ENCODE measurements at places on chromosomes 6 and 20.

GRCh38 chr6:73983367-73983766 lies 287.4 kb downstream of the CD109 start:
- no peak for DNase-seq

DNA sequence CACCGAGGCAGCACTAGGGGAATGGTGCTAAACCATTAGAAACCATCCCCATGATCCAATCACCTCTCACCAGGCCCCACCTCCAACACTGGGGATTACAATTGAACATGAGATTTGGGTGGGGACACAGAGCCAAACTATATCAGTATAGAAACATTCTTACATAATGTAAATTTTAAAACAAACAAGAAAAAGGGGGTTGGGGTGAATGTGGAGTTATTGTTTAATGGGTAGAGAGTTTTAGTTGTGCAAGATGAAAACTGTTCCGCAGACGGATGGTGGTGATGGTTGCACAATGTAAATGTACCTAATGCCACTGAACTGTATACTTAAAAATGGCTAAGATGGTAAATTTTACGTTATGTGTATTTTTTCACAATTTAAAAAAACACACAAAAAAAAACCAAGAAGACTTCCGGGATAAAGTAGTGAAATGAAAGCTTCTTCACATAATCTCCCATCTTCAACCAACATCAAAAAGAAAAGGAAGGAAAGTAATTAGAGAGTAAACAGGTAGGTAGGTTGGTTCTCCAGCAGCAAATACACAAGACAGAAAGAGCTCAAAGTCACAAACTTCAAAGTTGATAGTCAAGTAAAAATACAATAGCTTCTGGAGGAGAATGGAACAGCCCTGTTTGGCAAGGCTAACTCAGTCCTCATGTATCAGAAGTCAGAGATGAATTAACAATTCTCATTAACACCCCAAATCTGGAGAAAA lies 16.3 kb downstream of the RARS2 start:
- DNase-seq: no peak

DNA sequence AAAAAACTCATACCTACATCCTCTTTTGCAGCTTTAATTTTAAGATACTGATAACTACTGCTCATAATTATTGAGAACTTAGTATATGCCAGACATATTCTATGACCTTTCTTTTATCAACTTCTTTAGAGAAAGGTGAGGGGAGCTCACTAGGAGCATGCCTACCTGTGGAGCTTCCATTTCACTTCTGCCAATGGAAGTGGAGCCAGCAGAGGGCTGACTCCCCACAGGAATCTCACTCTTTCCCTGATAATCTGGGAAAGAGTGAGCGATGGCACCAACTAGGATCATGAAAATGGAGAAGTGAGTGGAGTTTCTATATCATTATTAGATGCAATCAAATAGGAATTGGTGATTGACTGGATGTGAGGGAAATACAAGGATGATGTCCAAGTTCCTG lies 484.9 kb downstream of the LMBRD1 start:
- no peak for DNase-seq

DNA sequence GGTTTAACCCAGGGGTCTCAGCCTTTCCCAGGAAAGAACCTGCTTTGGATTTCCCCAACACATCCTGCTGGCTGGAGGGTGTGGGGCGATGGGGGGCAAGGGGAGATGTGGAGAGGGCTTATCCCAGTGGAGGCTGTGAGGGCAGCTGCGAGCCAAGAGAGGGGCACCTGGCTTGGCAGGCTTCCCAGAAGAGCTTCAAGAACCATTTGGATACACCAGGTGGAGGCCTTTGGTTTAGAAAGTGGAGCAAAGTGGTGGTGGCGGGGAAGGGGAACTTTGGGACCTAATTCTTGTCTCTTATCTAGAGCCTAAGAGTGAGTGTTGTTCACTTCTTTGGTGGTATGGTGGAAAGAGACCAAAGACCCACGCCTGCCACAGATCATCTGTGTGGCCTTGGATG lies 12.4 kb downstream of the CD40 start:
- DNase-seq: no peak

DNA sequence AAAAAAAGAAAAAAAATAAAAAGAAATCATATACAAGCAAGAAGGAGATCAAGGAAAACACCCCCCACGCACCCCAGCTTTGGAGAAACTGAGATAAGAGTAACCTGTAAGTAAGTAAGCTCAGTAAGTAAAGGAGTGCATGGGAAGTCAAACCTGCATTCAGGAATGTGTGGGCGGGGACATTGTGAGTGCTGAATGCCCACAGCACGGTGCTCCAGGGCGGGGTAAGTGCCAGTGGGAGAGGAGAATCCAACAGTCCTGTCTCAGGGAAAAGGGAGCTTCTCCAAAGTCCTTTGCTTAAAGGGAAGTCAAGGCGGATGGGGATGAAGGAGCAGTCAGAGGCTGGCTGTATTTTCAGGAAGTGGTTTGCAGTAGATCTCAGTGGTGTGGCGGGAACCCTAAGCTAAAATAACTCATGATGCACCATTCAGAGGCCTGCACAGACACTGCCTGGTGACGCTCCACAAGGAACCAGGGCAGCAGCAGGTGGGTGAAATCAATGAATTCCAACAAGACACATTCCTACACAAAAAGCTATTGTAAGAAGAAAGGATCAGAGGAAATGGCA lies 368.0 kb downstream of the QKI start:
- no peak for DNase-seq

DNA sequence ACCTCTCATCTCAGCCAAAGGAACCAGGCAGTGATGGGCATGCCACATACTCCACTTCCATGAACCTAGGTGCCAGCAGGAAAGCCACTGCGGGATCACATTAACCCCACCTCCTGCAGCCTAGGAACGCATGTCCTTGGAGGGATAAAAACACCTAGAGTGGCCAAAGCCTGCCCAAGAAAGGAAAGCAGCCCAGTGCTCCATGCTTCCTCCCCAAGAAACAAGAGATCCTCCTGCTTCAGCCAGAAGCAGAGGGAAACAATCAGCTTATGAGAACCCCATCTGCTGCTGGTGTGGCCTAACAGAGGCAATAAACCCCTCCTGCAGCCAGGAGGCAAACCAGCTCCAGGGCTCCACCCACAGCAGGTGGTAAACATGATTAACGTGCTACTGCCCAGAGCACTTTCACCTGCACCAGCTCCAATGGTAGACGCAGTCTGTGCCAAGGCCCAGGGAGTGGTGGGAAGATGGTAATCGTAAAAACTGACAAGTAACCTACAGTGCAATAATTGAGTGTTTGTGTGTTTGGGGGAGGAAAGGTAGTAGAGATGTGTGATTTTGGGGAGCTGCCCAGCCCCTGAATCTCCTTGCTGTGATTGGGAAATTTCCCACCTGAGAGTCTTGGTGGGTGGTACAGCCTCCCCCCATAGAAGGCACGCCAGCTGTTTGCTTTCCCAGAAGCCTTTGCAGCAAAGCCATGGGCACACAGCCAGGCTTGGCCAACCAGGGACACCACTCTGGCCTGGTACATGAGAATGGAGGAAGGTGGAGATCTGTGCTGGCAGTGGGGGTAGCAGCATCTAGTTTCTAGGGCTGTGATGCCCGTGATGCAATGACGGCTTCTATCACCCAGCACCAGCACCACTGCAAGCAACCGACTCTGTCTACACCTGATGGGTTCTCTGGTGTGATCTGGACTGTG lies 50.6 kb upstream of the TBC1D7 start:
- DNase-seq: no peak

DNA sequence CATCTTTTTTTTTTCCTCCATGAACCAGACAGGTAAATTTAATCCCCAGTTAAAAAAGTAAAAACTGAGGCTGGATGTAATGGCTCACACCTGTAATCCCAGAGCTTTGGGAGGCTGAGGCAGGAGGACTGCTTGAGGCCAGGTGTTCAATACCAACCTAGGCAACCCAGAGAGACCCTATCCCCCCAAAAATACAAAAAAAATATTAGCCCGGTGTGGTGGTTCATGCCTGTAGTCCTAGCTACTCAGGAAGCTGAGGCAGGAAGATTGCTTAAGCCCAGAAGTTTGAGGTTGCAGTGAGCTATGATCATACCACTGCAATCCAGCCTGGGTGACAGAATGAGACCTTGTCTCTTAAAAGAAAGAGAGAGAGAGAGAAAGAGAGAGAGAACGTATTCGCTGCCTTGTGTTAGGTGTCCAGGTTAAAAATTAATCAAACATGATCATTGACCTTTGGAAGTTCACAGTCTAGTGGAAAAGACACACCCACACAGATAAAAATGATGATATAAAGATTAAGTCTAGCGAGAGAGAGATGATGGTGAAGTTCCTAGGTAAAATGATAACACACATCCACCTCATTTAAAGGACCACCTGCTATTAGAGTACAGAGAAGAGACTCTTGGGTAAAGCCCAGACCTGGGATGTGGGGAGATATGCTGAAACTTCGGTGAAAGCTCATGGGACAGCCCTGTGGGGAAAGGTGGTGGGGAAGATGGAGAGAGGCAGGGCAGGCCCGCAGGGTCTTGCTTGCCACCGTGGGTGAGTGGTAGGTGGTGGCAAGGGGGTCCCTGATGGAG lies 4.8 kb upstream of the NHSL1 start:
- no peak for DNase-seq

GRCh38 chr6:44234101-44235025 lies 11.0 kb downstream of the SLC29A1 start:
- DNase-seq: peak; percentile 74

DNA sequence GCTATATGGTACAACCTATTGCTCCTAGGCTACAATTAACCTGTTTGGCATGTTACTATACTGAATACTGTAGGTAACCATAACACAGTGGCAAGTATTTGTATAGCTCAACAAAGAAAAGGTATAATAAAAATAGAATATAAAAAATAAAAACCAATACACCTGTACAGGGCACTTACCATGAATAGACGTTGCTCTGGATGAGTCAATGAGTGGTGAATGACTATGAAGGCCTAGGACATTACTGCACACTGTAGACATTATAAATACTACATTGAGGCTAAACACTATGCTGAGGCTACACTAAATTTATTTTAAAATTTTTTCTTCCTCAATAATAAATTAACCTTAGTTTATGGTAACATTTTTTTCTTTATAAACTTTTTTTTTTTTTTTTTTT lies 18.6 kb downstream of the ELOVL5 start:
- no peak for DNase-seq

- no peak for DNase-seq
These were observed 54.7 kb downstream of the TRAM2 start for GRCh38 chr6:52522151-52522626.

DNA sequence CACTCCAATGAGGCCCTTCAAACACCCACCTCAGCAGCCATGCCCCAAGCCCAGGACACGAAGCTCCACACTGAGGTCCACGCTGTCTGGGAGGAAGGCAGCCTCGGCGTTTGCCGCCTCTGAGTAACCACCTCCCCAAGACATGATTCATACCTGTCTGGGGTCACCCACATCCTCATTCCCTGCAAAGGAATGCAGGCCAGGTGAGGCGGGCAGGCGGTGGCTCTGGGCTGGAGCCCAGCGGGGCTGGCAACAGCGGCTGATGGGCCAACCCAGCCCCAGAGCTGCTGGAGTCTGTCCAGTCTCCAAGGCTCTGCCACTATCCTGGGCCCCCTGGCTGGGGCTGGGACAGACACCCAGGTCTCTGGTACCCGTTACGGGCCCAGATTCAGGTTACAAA lies 14.8 kb downstream of the PMEPA1 start:
- DNase-seq: no peak

DNA sequence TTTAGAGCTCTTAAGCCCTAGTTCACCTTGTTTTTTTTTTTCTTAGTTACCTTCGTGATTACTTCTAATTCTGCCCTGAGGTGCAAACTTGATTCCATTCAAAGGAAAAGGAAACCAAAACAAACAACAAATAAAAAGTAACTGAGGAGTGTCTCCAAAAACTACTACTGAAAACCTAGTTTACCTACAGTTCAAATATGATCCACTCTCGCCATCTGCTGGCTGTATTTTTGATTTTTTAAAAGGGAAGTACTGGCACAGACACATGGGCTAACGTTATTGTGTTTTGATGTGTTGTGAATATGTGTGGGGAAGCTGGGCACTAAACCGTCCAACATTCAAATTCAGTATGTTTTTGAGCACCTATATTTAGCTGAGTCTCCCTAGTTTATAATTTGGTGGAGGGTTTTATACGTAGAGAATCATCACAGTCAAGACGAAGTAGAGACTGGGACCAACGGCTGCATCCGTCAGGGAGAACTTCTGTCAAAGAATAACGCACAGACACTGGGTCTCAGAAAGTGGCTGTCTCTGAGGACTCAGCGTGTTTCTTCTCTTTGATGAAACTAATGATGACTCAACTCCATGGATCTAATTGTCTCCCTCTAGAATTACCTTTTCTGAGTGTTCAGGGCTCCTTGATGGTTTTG lies 373.5 kb upstream of the BTBD3 start:
- DNase-seq: no peak

DNA sequence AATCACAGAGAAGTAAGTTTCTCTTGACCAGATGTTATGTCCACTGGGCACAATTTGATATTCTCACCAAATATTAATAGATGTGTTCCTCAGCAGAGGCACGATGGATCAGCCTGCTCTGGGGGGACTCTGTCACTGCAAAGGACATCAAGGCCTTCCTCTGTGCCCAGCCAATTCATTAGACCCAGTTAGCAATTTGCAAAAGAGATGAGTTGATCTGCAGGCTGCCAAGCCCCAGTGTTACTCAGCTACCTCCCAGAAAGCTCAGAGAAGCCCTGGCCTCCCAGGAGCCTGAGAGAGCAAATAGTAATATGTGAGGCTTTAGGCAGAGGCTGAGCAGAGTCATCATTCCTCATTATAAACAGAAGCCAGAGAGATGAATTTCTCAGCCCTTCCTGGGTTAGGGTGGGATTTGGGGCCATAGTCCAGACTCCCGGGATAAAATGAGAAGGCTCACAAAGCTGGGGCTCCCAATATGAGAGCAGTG lies 54.2 kb downstream of the ZNF831 start:
- DNase-seq: no peak

DNA sequence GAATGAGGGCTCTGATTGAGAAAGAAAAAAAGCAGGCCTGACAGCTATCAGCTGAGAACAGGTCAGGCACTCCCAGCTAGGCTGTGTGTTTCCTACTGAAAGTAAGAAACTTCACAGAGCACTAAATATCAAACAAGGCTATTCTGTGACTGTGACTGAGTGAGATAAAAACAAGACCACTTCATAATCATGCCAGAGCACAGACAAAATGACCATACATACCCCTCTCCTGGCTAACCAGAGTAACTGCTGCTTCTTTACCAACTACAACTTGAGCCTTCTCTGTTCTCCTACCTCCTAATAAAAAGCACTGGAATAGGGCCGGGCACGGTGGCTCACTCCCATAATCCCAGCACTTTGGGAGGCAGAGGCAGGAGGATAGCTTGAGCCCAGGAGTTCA lies 6.8 kb upstream of the BTN1A1 start:
- no peak for DNase-seq

DNA sequence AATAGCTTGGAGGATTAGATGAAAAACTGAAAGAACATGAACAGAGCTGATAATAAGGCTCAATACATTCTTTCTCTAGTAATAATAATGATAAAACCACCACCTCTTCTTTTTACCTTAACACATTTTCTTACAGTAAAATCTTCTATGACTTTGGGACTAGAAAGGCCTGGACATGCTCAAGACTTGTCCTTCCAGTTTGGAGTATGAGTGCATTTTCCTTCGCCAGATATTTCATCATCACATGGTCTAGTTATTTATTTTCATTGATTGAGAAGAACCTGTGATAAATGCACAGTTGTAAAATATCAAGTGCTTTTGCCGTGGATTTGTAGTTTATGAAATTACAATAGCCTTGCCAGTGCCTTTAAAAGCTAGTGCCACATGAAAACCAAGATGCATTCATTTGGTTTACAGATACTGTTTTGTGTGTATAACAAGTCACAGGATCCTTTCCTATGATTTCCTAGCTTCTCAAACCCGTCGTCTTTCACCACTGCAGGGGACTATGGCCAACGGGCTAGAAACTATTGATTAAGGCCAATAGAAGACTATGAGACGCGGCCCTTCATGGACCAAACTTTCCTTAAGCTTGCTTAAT lies 200.2 kb upstream of the ZNF217 start:
- no peak for DNase-seq
